ENCODE measurements at places on chromosomes 2 and 18.

GRCh38 chr2:211103989-211104388 is 547.6 kb downstream of the CPS1 start:
- H3K27me3 ChIP-seq: no peaks in the 10 kb centered on the region
- no peak for DNase-seq
- no peaks in the 10 kb centered on the region for H3K36me3 ChIP-seq
- no peak overlapping the region for H3K27ac ChIP-seq
- no peaks in the 10 kb centered on the region for H3K4me1 ChIP-seq

DNA sequence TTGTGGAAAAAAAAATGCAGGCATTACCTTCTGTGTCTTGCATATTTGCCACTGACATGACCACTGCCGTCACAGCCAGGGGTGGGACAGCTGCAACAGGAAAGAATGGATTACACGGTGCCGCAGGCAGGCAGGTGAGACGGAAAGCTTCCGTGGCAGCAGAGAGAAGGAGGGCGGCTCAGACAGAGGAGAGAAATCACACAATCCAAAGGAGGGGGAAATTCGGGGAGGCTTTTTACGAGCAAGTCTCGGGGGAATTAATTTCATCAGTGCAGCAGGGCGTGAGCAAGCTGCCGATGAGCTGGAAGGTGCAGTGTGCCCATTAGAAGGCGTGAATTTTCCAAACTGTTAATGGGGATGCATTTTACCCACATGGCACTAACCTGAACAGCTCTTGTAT is 234.8 kb upstream of the PXDN start:
- H3K36me3 ChIP-seq: no peaks in the 10 kb centered on the region
- H3K27me3 ChIP-seq: no peaks in the 10 kb centered on the region
- DNase-seq: no peak
- no peaks in the 10 kb centered on the region for H3K4me1 ChIP-seq

GRCh38 chr2:109128048-109128615 is 873 bp upstream of the SH3RF3 start:
- H3K4me1 ChIP-seq: peaks cover 13% of the 10 kb centered on the region
- H3K27me3 ChIP-seq: peaks cover 46% of the 10 kb centered on the region
- H3K27ac ChIP-seq: peak overlapping the region; percentile 71
- H3K36me3 ChIP-seq: peaks cover 2% of the 10 kb centered on the region
- peak; percentile 39 for DNase-seq
- peak overlapping the region; percentile 84 for H3K4me3 ChIP-seq

DNA sequence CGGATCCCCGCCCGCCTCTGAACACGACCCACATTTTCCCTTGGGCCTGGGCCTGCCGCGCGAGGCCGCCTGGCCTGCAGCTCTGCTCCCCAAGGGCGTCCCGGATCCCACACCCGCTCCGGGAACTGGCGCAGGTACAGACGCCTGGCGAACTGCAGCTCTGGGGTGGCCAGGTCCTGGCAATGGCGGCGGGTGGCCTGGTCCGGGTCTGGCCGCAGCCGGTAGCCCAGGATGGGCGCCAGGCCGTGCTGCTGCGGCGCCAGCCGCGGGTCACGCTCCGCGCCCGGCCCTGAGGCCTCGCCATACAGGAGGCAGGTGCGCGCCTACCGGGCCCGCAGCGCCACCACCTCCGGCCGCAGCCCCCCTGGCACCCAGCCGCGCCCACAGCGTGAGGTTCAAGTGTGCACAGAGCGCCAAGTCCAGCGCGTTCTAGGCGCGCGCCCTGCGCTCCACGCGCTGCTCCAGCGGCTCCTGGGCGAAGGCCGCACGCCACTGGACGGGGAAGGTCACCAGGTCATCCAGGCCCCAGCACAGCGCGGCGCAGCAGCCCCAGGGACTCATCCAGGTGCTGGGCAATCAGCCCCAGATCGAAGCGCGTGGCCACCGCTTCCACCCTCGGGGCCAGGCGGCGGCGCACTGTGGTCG is 9.5 kb downstream of the AQP12A start:
- no peak overlapping the region for H3K4me3 ChIP-seq
- no peak for DNase-seq
- H3K4me1 ChIP-seq: peaks cover 4% of the 10 kb centered on the region
- H3K36me3 ChIP-seq: no peaks in the 10 kb centered on the region

DNA sequence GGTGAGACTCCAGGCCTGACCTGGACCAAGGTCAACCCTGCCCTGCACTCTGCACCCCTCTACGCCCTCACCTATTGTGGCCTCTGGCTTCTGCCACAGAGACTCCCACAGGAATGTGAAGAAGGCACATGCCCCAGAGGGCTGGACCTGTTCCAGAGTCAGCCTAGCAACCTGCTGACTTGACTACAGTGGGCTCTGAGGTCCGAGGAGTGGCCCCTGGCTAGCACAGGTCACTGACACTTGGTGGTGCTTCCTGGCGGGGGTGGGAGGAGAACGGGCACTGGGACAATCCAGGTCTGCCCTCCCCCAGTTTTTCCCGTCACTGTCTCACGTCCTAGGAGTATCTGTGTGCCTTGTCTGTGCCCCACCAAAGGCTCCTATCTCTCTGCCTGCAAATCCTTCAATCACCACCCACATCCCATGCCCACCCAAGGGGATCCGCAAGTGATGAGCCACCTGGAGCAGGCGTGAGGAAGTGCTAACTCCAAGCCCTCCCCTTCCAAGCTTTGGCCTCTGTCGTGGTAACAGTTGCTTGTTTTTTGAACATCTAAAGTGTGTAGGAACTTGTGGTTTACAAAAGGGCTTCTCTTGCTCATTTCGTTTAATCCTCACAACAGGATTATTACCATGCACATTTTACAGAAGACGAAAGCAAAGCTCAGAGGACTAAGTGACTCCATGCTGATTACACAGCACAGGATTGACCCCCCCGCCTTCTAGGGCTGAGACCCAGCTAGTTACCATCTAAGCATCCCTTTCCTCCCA is 86.2 kb downstream of the MCFD2 start:
- H3K4me3 ChIP-seq: no peak overlapping the region
- H3K36me3 ChIP-seq: peaks cover 2% of the 10 kb centered on the region
- H3K4me1 ChIP-seq: peaks cover 7% of the 10 kb centered on the region
- no peak overlapping the region for H3K27ac ChIP-seq

DNA sequence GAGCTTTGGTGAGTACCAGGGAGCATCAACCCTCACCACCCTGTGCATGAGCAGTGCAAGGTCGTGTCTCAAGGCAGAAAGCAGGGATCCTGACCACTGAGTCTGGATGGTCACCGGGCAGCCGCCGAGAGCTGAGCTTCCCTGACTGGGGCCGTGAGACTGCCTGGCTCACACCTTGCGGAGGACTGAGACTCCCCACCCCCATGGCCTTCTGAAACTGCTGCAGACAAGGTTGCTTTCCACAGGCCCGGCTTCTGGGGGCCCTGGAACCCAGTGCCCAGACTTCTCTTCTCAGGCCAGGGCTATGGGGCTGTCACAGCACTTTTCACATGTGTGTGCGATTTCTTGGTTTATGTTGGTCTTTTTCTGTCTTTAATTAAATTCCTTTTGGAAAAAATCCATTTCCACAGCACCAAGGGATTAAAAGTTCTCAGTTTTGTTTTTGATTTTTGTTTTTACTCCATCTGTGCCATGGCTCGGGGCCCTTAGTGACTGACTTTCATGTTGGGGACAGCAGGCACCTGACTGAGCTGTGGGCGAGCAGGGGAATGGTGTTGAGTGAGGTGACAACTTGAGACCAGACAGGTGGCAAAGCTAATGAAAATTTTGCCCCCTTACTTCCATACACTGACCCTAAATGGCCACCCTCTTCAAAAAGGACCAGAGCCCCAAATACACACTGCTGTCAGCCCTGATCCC is 297.9 kb downstream of the CYP26B1 start:
- H3K27me3 ChIP-seq: peaks cover 4% of the 10 kb centered on the region
- DNase-seq: no peak
- no peaks in the 10 kb centered on the region for H3K36me3 ChIP-seq
- no peak overlapping the region for H3K4me3 ChIP-seq
- H3K4me1 ChIP-seq: no peaks in the 10 kb centered on the region

DNA sequence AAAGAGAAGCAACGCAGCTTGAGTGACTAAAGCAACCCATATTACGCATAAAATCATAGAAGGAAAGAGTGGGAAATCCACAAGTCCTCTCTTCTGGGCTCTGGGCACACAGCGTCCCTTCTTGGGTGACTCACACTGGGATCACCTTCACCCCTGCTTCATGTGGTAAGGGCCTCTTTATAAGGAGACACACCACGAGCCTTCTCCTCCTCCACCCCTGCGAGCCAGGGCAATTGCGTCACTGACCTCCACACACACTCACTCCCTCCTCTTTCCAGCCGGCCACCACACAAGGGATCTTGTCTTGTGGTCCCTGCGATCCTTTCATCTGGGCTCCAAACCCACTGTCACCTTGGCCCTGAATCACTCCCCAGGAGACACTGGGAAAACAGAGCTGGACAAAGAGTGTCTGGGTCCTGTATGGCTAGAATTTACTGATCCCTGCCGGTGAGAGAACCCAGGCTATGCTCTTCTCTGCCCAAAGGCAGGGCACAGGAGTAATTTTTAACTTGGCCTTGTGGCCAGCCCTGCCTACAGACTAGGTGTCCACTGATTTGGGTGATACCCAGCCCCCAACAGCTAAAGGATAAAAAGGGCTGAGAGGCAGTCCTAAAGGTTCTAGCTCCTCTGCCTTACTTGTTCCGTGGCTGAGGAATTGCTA is 35.3 kb downstream of the NHEJ1 start:
- H3K27me3 ChIP-seq: no peaks in the 10 kb centered on the region
- DNase-seq: no peak
- no peak overlapping the region for H3K4me3 ChIP-seq
- H3K4me1 ChIP-seq: peaks cover 12% of the 10 kb centered on the region
- H3K27ac ChIP-seq: no peak overlapping the region
- H3K36me3 ChIP-seq: peaks cover 23% of the 10 kb centered on the region

DNA sequence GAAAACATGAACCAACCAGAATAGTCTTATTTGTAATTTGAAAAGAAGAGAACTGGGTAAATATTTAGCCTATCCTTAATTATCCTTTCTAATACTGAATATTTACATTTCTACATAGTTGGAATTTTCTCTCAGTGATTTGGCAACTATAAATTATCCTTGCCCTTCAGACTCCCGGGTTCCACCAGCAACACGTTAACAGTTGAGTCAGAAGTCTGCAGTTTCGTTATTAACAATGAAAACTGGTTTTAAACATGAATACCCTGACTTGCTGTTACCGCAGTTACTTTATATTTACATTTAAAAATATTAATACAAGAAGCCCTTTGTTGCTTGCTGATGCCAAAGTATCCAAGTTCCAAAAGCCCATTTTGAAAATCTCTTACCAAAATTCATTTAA is 673.0 kb downstream of the ARHGAP15 start:
- no peak overlapping the region for H3K27ac ChIP-seq
- no peak for DNase-seq
- H3K27me3 ChIP-seq: no peaks in the 10 kb centered on the region
- H3K4me3 ChIP-seq: no peak overlapping the region

DNA sequence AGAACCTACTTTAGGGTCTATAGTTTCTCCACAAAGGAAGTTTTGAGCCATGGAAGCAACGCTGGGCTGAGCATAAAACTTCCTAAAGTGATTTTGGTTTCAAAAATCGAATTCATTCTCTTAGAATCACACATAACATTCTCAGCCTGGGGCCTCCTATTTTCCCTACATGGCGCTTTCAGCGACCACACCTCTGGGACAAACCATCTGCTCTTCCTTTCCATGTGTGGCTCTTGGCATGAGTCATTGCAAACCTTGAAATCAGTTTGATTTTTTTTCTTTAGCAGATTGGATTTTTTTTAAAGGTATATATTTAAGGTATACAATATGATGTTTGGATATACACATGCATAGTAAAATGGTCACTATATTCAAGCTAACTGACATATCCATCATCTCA is 72.5 kb upstream of the APCDD1 start:
- H3K4me1 ChIP-seq: peaks cover 5% of the 10 kb centered on the region
- H3K27ac ChIP-seq: no peak overlapping the region
- H3K27me3 ChIP-seq: no peaks in the 10 kb centered on the region
- H3K36me3 ChIP-seq: no peaks in the 10 kb centered on the region
- DNase-seq: no peak

DNA sequence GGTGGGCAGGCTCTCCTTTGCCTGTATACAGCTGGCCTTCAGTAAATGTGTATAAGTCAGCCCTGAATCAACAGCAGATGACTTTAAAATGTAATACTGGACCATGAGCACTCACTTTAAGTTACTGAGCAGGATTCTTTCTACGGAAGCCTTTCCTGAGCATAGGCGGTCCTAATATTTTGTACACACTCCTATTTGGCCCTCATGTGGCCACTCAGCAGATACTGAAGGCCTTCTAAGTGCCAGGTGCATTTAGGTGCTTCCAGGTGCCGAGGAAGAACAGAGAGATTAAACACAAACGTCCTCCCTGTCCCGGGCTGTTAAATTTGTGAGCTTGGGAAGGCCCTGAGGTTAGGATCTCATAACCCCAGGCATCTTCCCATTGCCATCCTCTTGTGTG is 27.0 kb downstream of the UXS1 start:
- no peak for DNase-seq
- no peaks in the 10 kb centered on the region for H3K27me3 ChIP-seq

DNA sequence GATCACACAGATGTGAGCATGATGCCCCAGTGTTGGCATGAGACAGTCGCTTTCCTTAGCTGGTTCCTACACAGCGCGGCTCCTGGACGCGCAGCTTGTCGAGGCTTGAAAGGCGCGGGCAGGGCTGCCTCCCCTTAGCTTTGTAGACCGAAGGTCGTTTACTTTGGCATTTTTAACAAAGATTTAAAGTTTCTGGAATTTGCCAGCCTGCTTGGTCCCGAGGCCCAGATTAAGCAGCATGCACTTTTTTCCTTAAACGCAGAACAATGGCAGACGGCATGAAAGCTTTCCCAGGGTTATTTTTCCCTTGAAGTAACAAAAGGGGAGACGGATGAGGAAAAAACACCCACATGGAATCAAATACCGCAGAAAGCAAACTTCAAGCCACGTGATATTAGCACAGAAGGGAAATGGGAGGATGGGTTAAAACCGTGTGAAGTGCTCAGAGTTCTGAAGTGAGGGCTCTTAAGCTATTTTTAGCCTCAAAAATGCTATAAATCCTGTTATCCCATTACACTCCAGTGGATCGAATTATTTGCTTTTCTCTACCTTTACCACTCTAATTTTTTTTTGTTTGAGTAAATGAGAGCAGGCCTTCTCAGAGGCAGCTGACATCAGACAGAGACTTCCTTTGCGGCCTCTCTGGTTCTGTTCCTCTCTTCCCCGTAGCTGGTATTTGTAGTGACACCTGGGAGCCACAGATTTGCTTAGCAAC is 55.7 kb downstream of the NPAS2 start:
- H3K27me3 ChIP-seq: peaks cover 19% of the 10 kb centered on the region
- H3K4me1 ChIP-seq: no peaks in the 10 kb centered on the region
- no peaks in the 10 kb centered on the region for H3K36me3 ChIP-seq
- H3K27ac ChIP-seq: no peak overlapping the region
- no peak overlapping the region for H3K4me3 ChIP-seq

All from stimulated activated naive B cell treated with anti-CD40 and anti-IgM and Interleukin-4, amounts not matched to agents 10 μg/mL and 1 μg/mL and 100 μg/mL, for 72 hours (primary cell).